Cerebellar cortex (tissue), 1 donor: ENCODE measurements at places on chromosomes 3 and 15.

GRCh38 chr3:4976109-4976508 is 3.1 kb upstream of the BHLHE40 start:
- peak; percentile 78 for DNase-seq

DNA sequence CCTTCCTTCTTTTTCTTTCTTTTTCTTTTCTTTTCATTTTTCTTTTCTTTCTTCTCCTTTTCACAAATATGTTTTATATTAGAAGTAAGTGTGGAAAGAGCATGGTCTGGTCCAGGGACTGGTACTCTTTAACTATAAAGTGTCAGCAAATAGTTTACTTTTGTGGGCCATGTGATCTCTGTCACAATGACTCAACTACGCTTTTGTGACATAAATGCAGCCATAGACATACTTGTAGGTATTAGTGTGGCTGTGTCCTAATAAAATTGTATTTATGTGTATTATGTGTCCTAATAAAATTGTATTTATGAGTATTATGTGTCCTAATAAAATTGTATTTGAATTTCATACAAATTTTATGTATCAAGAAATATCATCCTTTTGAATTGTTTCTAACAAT is 749.1 kb upstream of the ARPP21 start:
- DNase-seq: no peak

GRCh38 chr15:66858423-66859207 is 156.6 kb downstream of the SMAD6 start:
- no peak for DNase-seq

DNA sequence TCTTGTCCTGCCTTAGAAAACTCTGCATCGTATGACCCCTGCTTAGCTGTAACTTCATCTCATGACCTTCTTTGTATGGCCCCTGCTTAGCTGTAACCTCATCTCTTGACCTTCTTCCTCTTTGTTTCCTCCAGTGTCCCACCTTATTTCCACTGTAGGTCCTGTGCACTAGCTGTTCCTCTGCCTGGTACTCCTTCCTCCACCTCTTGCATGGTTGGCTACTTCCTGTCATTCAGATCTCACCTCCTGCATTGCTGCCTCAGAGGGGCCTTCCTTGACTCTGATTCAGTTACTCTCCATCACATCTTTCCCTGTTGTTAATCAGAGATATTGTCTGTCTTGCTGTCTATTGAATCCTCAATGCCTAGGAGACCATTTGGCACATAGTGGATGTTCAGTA is 63.2 kb downstream of the PDE8A start:
- DNase-seq: no peak
